ENCODE measurements at places on chromosomes 2 and 18.
A peak's percentile ranks its signal among the peaks of the same experiment; 100 is the strongest.

GRCh38 chr2:33366473-33366872 is 110.0 kb upstream of the RASGRP3 start:
- DNase-seq: no peak

DNA sequence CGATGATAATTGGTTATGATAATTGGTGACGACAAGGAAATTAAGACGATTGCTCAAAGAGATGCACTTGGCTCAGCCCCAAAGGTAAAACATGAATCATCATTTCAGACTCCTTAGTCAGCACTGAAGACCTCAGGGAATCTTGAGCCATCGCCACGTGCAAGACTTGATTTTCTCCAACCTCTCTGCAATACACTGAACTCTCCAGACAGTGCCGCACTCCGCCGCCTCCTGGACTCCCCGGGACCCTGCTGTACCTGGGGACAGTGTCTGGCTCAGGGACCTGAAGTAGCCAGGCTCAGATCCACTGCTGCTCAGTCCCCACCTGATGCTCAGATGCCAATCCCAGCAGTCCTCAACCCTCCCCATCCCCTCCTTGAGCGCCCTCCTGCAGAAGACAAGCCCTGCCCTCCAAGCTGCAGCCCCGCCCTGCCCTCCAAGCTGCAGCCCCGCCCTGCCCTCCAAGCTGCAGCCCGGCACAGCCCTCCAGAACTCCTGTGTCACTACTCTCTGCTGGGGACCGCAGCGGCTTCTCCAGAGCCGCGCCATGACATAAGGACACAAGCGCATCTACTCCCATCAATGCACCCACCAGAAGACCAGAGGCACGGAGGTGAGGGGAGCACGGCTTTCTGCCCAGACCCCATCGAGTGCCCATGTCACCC is 1.1 kb downstream of the TMEM18 start:
- peak; percentile 19 for DNase-seq

DNA sequence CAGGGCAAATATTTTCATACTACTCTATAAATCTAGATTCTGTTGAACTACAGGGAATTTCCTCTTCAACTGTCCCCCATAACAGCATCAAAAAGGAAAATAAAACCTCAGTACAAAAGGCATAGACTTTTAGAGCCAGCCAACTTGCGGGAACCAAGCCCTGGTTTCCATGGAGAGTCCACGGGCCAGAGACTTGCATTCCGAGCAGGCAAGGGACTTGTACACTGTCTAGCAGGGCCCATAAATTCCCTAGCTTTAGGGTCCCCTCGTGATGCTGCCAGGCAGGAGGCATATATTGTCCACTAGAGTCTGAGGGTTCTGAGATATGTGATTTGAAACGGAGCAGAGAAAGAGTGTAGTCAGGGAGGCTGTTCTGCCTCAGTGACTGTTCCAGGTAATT is 153.1 kb upstream of the SLC14A2 start:
- DNase-seq: no peak

DNA sequence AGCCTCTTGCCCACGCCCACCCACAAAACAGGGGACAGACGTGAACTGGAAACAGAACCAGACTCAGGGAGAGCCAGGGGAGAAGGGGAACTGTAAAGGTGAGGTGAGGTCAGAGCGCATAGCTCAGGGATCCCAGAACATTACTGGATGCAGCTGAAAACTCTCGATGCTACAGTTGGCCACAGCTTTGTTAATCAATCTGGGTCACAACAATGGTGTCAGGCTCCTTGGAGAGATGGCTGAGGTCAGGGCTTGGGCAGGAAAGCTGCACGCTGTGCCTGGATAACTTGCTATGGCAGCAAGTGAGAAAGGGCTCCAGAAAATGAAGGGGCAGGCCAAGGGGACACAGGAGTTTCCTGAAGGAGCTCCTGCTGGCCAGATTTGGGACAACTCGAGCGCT is 263.3 kb downstream of the TFCP2L1 start:
- no peak for DNase-seq

DNA sequence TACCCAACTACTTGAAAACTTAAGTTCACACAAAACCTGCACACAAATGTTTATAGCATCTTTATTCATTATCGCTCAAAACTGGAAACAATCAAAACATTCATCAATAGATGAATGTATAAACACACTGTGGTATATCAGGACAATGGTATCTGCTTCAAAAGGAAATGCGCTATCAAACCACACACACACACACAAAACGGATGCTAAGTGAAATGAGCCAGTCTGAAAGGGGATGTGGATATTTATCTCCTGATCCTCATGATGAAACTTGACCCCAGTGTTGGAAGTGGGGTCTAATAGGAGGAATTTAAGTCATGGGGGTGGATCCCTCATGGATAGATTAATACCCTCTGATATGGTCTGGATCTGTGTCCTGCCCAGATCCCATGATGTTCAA is 22.0 kb downstream of the PDCL3 start:
- no peak for DNase-seq

DNA sequence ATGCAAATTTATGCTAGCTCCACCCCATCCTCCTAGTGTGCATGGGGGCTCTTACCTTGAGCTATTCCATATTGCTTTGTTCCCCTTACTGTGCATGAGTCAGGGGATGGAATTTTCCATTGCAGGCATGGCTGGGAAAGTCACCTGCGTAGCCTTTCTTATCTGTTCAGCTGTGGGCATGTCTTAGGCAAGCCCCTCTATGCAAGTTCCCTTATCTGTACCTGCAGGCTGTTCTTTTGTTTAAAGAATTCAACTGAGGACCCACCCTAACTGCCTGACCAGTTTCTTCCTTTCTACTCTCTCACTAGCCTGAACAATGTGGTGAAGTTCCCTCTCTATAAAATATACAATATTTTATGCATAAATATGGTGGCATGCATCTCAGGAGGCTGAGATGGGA is 54.2 kb upstream of the CDCA7 start:
- DNase-seq: no peak

- DNase-seq: no peak
Measured at GRCh38 chr2:210961249-210961648, 404.9 kb downstream of the CPS1 start.

DNA sequence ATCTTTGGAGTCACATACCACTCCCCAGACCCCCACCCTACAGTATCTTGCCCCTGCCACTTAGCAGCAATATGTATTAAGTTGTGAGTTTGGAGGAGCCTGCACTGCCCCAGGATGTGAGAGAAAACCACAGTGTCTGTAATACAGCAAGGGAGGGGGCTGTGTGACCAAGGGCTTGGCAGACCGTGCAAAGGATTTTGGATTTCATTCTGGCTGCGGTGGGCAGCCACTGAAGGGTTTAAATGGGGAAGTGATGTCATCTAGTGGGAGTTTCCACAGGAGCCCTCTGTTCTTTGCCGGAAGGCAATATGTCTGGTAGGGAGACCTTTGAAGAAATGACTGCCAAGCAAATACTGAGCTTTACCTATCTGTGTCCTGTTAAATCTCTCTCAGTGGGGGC is 202.4 kb downstream of the FHOD3 start:
- DNase-seq: no peak

GRCh38 chr2:20618468-20618885 is 32.4 kb downstream of the HS1BP3 start:
- no peak for DNase-seq

DNA sequence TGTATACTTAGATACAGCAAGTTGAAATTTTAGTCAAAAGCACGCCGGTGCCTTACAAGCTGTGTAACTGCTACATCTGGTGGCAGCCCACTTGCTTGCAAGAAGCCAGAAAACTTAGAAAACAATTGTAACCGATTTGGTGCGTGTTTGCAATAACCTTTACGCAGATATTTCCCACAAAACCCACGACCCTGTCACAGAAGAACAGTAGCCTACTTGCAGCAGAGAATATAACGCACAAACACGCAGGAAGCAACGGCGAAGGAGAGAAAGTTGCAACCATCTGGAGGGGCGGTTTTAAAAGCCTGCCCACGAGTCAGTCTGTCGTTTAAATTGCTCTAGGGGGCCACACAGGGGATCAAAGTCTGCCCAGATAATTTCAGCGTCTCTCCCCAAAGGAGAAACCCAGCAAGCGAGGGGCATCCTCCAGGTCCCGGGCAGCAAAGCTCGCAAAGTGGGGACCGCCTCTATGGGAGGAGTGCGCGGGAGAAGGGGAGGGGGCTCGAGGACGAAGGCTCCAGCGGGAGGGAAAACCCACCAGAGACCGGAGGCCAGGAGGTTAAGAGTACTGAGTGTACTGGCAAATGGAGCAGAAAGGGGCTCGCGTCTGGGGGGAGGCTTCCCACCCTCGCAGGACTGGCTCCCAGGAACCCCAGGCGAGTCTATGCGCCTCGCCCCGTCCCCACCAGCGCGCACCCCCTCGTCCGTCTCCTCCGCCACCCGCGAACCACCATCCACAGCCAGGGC is 1.1 kb downstream of the TLK1 start:
- peak; percentile 23 for DNase-seq

- DNase-seq: peak; percentile 23
Measured at GRCh38 chr2:70094978-70095719, 7.9 kb downstream of the PCBP1 start.

- DNase-seq: no peak
Measured at GRCh38 chr2:75066121-75066902, 107.9 kb downstream of the POLE4 start.

DNA sequence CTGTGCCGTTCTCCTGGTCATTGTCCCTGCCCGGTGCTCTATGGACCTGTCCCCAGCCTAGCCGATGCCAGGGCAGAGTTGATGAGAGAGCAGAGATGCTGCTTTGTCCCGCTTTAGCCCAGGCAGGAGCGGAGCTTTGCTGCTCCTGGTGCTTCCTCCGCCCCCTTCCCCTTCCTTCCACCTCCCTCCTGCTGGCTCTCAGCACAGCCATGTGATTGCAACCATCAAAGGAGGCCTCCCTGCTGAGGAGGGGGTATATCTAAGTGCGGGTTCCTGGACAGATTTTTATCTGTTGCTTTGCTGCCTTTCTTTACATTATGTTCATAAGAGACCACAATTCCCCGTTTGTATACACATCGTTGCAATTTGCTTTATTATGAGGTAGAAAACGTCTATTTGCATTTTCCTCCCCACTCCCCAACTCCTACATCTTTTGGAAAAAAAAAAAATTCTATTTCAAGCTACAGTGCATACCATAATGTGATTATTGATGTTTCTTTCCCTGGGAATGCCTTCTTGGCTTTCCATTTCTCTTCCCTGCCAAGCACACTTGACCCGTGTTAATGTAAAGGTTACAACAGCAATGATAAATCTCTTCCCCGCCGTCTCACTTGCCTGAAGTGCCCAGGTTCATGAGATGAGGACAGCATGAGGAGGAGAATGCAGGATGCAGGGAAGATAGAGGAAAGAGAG is 25.4 kb downstream of the ALPK2 start:
- DNase-seq: no peak

- no peak for DNase-seq
Measured at GRCh38 chr2:75153221-75153620, 46.1 kb downstream of the TACR1 start.

DNA sequence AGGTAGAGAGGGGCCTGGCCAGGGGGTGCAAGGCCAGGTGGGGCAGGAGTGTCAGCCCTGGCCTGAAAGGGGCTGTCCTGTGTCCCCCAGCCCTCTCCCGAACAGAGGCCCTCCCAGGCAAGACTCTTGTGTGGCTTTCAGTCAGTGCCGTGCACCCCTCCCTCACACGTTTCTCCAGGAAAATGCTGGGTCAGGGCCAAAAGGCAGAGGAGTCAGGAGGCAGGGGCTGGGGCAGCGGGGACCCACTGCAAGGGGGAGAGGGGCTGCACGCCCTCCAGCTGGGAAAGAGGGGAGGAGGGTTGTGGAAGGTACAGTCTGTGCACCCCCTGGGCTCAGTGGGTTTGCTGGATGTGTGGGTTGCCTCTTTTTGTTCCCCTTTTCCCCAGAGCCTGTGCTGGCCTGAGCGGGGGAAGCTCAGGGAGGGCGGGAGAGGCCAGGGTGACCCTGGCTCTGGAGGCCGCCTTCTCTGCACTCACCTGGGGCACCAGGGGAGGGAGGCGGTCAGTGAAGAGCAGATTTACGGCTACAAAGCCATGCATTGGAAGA is 4.1 kb downstream of the KCNF1 start:
- no peak for DNase-seq

DNA sequence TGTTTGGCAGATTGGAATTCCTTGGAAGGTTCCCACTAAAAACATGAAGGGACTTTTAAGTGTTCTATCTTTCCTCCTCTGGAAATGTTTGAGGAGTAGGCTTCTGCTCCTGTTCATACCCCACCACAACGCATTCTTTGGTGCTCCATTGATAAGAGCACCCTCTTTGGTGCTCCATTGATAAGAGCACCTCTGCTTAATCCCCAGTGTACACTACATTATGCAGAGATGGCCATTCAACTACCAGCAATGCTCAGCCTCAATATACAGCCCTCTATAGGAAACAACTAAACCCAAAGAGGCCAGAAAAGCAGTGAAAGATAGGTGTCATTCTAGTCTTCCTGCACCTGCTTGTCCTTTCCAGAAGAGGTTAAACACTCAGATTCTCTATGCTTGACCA is 1.8 kb upstream of the CHAC2 start:
- DNase-seq: no peak

DNA sequence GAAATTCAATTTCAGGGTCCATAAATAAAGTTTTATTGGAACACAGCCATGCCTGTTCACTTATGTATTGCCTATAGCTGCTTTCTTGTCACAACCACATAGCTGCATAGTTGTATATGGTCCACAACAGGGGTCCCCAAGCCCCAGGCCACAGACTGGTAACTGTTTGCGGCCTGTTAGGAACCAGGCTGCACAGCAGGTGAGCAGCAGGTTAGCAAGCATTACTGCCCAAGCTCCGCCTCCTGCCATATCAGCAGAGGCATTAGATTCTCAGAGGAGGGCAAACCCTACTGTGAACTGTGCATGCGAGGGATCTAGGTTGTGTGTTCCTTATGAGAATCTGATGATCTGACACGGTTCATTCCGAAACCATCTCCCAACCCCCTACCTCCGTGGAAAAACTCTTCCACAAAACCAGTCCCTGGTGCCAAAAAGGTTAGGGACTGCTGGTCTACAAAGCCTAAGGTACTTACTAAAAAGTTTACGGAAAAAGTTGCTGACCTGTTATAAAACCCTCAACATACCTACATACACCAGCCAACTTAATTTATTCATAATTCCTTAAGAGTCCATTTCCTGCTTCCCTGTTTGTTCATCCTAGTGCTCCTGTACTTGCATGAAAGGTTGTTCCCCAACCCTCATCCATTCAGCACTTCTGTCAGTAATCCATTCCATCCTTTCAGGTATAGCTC is 40.1 kb downstream of the NDUFAF7 start:
- DNase-seq: no peak

DNA sequence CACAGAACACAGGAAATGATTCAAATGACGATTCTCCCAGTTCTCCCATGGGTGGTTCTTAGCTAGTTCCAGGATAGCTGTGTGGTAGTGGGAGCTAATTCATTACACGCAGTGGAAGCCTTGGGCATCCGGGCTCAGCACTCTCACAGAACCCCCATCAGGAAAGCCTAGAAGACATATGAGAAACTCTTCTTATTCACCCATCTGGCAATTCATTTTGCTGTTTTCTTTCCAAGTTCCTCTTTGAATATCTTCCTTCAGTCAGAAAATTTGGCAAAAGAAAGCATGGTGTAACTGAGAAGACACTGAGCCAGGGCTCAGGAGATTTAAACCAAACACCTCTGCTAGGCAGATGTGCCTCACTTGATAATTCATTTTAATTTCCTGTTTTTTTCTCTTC is 85.2 kb upstream of the FN1 start:
- DNase-seq: no peak

- no peak for DNase-seq
Measured at GRCh38 chr2:52405980-52406379, 1361.6 kb upstream of the CHAC2 start.

GRCh38 chr2:65863713-65864112 is 431.3 kb upstream of the SPRED2 start:
- DNase-seq: no peak
